ENCODE measurements at places on chromosomes 4 and X.

DNA sequence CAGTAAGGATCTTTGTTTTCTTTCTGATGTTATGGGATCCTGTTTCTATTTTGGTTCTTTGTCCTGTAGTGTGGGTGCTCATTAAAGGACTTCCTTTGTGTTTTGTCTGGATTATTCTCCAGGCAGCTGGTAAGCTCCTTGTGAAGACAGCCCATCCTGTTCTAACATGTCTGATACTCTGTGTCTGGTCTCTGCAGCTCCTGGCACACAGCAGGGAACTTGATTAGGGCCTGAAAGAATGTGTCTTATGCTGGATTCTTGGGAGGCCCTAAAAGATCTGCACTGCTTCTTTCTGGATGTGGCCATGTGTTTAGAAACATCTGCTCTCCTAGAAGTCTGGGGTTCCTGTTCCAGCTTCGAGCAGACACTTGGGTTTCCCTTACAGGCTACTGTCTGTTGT lies 38.1 kb upstream of the ATXN3L start:
- no peak for DNase-seq

DNA sequence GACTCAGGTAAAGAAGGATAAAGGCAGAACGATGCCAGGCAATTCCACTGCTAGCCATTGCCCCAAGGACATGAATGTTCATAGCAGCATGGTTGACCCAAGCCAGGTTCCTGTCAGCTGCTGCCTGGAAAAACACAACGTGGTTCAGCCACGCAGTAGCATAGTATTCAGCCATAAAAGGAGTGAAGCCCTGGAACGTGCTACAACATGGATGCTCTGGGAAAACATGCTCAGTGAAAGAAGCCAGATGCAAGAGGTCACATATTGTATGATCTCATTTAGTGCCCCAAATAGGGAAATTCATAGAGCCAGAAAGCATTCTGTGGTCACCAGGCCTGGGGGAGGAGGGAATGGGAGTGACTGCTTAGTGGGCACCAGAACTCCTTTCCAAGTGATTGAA lies 129.8 kb downstream of the GPR143 start:
- DNase-seq = no peak

DNA sequence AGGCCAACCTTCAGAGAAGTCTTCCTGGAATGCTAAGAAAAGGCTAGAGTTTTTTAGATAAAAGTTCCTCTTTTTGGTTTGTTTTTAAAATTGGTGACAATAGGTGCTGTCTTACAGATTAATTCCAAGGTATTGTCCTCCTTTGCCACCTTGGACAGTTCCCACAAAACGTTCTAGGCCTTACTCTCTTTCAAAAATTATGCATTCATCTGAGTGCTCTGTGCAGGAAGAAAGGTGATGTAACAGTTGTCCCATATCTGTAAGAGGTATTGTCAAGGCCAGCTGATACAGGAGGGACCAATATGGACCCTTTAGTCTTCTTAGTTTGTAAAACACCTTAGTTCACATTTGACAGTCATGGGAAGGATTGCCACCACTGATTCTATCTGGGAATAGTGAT lies 15.9 kb upstream of the CXCL5 start:
- DNase-seq = no peak

DNA sequence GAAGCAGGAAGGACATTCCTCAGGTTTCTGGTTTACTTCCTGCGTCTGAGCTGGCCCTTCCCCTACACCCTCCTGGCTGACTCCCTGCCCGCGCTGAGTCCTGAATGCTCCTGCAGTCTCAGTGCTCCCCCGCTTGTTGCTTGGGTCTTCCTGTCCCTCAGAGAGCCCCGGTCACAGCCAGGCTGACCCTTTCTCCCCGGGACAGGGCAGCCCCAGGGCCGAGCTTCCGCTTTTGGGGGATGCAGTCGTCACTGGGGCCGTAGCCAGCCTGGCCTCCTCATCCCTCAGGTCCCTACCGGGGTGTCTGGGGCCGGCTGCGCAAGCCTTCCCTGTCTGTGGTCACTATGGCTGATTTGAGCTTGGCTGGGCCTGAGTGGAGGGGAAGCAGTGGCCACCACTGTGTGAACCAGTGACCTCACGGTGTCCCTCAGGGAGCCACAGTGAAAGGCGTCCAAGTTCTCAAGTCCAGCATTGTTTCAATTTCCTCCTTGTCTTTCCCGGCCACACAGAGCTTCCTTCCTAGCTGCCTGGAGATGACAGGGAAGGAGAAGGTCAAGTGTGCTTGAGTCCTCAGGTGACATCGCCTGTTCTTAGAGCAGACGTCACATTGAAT lies 34.1 kb upstream of the ASMTL start:
- DNase-seq = no peak

- no peak for DNase-seq
Measured at GRCh38 chr4:107655289-107655688, 64.7 kb downstream of the PAPSS1 start.

DNA sequence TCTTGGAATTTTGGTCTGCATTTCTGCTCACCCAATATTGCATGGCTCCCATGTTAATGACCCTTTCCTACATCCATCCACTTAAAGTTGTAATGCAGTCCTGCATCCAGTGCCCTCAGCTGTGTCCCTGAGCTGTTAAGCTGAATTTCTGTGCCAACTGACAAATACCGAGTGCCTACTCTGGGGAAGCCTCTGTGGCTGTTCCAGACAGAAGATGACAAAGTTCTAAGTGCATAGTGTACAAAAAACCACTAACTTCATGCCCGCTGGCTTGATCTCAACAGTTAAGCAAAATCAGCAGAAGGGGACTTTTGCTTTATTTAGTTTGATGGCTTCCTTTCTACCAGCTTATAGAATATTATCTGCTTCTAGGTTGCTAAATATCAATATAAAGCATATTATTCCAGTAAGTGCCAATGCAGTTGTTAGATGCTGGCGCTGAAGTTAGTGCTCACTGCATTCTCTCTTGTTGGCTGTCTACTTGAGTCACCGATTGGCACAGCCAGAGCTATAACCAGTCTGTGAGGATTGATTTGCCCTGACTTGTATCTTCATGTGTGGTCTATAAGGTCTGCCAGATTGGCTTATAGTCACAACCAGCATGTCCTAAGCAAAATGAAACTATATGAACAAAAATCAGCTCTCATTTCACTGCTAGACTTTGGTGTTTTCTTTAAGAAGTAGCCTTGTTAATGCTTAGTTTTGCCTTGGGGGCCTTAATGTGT lies 98.9 kb downstream of the KLHL8 start:
- no peak for DNase-seq

GRCh38 chrX:10415306-10416001 lies 204.9 kb downstream of the MID1 start:
- no peak for DNase-seq

DNA sequence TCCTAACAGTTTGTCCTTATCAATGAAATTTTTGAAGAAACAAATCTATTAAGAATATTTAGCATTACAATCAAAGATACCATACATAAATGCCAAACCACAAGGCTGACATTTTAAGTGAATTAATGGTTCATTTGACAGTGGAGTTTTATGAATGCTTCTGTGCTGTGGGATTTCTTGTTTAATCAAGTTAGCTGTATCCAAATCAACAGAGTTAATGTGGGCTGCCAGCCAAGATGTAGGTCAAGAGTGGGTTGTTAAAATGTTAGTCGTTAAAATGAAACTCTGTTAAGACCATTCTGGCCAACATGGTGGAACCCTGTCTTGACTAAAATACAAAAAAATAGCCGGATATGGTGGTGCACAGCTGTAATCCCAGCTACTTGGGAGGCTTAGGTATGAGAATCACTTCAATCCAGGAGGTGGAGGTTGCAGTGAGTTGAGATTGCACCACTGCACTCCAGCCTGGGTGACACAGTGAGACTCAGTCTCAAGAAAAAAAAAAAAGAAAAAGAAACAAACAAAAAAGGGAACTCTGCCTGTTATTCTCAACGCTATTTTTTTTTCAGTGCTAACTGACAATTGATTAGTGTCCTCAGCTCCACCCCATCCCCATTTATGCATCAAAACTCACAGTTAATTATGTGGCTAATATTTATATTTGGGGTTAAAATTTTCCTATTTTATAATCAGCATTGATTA lies 20.2 kb downstream of the GPAT3 start:
- DNase-seq = no peak

- no peak for DNase-seq
Measured at GRCh38 chr4:41693629-41694028, 54.9 kb downstream of the PHOX2B start.

DNA sequence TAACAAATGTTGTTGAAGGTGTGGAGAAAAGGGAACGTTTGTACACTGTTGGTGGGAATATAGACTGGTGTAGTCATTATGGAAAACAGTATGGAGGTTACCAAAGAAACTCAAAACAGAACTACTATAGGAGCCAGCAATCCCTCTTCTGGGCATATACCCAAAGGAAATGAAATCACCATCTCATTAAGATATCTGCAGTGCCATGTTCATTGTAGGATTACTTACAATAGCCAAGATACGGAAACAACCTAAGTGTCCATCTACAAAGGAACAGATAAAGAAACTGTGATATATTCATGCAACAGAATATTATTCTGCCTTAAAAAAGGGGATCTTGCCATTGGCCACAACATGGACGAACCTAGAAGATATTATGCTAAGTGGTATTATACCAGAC lies 22.2 kb downstream of the APBB2 start:
- no peak for DNase-seq

DNA sequence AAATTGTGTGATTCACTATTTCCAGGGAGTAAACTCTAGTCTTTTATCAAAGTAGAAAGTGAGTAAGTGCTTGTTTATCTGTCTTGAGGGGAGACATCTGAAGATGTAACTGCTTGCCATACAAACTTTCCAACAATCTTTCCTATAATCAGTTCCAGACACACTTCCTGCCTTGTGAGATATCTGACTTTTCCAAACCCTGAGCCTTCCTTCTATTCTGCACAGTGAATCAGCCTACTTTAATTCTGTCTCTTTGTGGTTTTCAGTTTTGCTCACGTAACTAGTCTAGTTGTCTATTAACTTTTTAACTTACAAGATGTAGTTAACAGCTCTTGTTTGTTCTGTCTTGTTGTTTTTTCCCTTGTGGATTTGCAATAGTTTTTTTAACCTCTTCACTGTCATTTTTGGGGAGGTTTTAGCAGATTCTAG lies 947.8 kb downstream of the C4orf33 start:
- DNase-seq = no peak

DNA sequence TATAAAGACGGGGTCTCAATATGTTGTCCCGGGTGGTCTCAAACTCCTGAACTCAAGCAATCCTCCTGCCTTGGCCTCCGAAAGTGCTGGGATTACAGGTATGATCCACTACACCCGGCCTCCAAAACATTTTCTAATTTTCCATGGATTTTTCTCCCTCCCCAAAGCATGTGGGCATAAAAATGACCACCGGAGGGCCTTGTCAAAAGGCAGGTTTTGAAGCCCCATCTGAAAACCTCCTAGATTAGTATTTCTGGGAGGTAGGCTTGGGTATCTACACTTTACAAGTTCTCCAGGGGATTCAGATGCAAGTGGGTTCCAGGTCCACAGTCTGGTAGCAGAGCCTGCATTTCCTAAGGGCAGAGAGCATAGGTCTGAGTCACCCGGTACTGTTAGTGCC lies 1.4 kb upstream of the GPR173 start:
- no peak for DNase-seq

DNA sequence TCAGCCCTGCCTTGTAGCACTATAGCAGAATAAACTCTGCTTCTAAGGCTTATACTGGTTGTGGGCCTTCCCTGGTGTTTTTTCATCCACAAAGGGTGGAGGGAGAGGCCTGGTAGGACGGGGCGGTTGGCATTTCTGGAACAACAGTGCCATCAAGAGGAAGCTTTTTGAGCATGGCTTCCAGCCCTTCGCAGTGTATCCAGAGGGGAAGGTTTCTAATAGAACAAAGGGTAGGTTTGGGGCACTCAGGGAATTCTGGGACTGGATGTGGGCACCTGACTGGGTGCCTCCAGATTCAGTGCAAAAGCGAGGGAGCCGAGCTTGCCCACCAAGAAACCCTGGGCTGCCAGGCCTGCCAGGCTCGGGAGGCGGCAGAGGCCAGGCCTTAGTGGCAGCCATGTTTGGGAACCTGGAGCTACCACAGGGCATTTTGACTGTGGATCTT lies 229.6 kb upstream of the AGTR2 start:
- DNase-seq = peak; percentile 80

DNA sequence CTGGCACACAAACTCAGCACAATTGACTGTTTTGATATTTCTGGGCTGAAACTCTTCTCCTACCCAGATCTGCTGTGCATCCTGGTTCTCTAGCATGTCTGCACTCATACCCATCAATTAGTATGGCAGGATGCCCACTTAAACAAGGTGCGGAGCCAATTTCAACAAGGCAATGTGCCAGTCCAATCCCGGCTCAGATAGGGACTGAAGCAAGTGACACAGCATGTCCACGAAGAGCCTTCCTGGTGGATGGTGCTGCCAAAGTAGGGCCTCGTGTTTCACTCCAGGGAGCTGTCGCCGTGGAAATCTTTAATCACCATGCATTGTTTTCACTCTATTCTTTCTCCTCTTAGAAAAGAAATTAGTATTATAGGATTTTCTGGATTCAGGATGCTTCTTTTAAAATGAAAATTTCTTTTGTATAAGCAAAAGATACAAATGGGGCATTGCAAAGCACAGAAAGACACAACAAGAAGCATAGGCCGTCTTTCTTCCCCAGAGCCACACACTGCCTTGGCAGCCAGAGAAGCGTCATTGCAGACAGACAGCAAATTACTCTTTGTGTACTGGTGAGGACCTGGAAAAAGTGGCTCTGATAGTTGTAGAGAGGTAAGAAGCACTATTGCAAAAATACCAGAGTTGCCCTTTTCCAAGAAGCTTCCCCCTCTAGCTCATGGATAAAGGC lies 40.6 kb upstream of the LSM6 start:
- DNase-seq = no peak

- no peak for DNase-seq
Measured at GRCh38 chr4:144646523-144647094, 653 bp downstream of the HHIP start.

DNA sequence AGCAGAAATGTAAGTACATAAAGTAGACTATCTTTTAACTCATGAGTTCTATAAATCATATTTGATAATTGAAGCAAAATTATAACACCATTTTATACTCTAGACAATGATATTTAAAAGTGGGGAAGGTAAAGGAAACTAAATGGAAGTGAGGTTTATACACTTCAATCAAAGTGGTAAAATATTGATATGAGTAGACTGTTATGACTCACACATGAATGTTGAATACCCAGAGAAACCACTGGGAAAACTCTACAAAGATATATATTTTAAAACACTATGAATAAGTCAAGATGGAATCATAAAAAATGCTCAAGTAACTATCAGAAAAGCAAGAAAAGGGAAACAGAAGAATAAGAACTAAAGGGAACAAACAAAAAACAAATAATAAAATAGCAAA lies 8.4 kb downstream of the VSIG1 start:
- DNase-seq = no peak

- no peak for DNase-seq
Measured at GRCh38 chrX:22193851-22194659, 78.7 kb upstream of the CBLL2 start.

GRCh38 chr4:5238173-5238572 lies 186.9 kb downstream of the STK32B start:
- DNase-seq = no peak

- DNase-seq = no peak
Measured at GRCh38 chr4:145883101-145883694, 55.4 kb downstream of the ZNF827 start.

- DNase-seq = no peak
Measured at GRCh38 chr4:111198446-111198845, 575.6 kb upstream of the PITX2 start.

GRCh38 chr4:7330811-7331681 lies 103.7 kb downstream of the PSAPL1 start:
- no peak for DNase-seq

All from GDM1 (cell line).